ENCODE measurements at places on chromosomes 4 and X.

DNA sequence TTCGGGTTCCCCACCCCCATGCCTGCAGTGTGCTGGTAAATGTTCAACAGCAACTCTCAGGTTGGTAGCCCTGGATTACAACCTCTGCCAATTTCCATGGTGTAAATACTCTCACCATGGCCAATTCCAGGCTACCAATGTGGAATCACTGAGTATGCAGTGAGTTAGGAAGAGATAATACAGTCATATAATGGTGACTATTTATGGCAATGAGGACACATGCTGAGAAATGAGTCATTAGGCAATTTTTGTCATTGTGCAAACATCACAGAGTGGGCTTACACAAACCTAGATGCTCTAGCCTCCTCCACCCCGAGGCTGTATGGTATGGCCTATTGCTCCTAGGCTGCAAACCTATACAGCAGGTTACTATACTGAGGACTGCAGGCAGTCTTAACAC, 4.6 kb upstream of the CLDN24 start:
- no peak for DNase-seq

DNA sequence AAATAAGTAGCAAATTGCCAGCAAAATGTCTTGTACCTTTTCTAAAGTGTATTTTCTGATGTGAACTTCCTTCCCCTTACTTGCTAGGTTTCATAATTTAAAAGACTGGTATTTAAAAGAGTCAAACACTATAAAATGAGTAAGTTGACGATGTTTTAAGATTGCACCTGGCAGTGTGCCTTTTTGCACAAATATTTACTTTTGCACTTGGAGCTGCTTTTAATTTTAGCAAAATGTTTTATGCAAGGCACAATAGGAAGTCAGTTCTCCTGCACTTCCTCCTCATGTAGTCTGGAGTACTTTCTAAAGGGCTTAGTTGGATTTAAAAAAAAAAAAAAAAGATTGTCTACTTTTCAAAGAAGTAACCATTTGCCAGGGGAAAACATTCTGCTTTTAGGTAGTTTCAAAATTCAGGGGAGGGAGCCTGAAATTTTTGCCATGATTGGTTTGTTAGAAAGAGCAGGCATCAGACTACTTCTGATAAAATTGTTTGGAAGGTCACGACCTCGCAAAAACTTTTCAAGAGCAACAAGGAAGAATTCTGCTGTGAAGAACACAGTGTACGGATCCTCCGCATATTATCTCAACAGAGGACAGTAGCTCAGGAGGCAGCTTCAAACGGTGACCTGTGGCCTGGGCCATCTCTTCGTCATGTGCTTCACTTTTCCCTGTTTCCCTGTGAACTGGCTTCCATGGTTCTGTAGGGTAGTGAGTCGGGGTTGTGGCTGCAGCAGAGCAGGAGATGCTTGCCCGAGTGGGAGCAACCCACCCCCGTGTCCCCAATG, 66.1 kb downstream of the CDS1 start:
- DNase-seq: no peak

DNA sequence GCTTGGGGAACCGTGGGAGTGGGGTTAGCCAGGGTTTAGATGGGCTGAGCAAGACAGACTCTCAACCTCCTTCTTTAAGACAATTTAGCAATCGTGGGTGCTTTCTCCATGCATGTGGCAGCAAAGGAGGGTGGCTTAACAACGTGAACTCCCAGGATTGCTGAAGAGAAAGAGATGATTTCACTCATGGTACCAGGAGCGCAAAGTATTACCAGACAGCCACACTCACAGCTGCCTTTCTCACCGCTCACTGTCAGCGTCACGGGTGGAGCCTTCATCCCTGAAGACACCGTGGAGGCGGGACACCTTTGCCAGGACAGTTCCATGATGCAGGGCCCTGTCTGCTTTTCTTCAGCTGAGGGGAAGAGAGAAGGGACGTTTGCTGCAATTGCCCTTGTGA, 212.5 kb upstream of the PSAPL1 start:
- no peak for DNase-seq

DNA sequence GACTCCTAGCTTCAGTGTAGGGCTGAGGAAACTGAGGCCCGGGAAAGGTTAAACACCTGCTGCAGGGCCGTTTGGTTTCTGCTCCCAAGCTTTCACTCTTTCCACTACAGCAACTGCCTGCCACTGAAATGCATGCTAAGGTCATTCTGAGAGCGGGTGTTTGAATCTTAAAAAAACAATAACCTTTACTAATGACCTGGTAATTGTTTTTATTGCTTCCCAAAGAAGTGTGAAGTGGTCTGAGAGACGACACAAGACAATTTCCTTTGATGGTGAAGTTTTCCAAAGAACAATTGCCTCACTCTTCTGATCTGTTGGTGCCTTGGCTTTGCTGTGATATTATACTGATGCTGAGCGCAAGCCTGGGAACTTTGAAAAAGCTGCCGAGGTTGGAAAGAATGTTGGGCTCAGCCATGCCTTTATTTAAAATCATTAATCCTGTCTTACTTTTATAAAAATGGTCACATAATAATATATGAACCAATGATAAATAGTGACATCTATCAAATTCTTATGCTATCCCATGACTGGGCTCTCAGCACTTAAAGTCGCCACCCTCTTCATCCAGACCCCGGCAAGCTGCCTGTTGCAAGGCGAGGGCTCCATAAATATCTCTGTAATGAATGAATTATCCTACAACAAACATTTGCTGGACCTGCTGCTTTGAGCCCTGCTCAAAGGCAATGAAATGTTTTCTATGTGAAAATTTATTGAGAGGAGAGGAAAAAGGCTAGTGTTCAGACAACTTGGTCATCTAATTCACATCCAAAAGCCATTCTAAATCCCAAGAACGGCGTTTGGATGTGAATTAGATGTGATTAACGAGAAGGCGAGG, 67.8 kb upstream of the SOD3 start:
- DNase-seq: no peak

GRCh38 chr4:142267101-142267500, 579.0 kb downstream of the INPP4B start:
- no peak for DNase-seq

GRCh38 chr4:19329631-19330030, 922.1 kb upstream of the SLIT2 start:
- no peak for DNase-seq
